ENCODE measurements at places on chromosomes 6 and 20.

GRCh38 chr6:54011277-54011648 is 100.0 kb upstream of the MLIP start:
- DNase-seq: no peak

DNA sequence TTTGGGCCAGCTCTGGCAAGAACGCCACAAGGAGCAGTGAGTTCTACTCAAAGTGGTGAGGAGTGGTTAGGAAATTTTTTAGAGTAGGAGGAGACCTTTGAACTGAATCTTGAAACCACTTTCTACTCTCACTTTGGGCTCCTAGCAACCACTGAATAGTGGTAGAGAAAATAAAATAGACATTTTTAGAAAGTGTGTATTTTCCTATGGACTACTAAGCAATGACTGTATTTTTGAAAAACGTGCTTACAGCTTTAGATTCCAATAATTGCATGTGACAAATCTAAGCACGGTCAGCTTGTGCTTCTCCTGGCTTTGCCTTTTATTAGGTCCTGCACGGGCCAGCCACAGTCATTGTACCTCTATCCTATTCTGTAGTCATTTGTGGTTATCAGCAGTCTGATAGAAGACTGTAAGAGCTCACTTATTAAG is 8.7 kb upstream of the IFNGR1 start:
- DNase-seq: no peak

DNA sequence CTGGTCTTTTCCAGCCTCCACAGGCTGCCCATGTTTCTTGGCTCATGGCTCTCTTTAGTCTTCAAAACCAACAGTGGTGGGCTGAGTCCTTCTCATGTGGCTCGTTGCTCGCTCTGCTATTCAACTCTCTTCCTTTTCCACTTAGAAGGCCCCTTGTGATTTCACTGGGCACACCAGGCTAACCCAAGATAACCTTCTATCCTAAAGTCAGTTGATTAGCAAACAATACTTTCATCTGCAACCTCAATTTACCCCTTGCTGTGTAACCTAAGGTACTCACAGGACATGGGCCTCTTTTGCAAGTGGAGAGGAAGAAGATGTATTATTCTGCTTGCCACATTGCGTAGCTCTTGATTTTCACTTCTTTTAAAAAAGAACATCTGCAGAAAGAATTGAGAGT is 79.6 kb downstream of the UTRN start:
- DNase-seq: no peak

GRCh38 chr6:167687116-167687725 is 139.5 kb upstream of the AFDN start:
- DNase-seq: no peak

- DNase-seq: peak; percentile 88
Observed at GRCh38 chr6:35727935-35728682, 8.7 kb upstream of the ARMC12 start.

DNA sequence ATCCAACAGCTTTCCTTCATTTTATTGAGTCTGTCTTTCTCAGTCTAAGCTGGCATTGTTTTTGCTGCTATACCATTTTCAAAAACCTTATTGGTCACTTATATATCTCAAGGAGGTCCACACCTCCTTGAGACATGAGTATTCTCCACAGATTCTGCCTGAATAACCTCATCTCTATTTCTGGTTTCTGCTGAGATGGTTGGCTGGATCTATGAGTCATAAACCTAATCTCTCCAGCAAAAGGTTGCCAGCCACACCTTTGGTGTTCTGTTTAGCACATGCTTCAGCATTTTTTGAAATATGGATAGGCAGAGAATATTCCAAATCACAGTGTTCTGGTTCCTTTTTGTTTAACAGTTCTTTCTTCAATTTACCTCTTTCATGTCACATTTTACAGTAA is 40.8 kb upstream of the TMEM244 start:
- DNase-seq: no peak

DNA sequence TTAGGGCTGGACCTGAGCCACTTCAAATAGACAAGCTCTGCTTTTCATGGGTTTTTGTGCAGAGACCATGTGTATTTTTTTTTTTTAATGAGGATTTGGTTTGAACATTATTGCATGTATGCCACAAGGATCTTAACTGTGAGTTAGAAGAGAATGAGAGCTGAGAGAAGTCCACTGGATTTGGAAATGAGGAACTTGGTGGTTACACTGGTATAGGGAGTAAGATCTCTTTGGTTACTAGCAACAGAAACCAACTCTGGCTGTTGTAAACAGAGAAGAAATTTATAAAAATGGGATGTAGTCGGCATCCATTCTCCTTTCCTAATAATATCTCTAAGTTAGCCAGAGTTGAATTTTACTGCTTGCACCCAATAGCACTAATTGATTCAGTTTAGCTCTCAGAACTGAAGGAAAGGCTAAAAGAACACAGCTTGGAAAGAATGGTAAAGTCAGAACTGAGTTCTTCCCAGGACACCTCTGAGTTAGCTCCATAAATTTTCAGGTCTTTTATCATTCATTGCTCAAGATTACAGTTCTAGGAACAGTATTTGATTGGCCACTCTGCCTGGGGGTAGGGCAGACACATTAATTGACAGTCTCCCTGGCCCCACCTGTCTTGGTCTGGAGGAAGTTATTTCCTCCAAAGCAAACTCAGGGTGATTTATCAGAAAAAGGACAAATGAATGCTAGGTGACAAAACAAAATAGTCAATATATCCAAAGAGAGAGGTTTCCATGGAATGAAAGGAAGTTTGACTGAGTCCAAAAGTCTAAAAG is 3.9 kb upstream of the WFDC2 start:
- DNase-seq: no peak

DNA sequence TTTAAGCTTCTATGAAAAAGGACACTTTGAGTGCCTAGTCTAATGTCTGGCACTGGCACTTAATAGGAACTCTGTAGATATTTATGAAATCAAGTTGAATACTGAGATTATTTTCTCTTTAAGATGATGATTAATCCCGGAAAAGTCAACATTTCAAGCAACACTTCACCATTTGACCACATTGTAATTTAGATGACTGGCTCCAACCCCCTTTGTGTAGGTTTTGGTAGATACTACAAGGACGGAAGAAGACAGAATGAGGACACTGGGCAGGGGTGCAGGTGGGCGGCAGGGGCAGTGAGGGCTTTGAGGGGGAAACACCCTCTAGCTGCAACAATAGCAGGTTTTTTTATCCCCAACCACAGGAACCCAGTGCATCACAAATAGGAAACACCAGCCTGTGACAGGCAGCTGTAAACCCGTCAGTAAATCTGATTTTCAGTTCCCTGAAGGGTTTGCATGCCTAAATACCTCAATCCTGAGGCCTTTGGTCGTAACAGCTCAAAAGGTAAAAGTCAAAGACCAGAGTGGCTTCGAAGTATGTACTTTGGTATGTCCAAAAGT is 4.6 kb downstream of the DTNBP1 start:
- DNase-seq: no peak

DNA sequence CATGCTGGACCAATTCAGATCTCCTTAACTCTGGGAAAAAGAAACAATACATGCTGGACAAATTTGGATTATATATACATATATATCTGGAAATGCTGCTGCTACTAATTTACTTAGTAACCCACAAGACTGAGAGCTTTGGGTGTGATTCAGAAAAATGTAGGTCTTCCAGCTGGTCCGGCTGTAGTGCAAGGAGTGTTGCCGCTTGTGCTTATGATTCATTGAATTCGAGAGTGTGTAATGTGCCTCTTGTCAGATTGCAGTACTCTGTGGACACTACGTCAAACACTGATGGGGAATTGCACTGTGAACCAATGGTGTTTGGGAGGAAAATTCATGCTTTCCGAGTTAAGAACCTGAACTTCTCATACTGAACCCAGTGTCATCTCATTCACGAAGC is 1155.5 kb downstream of the EPHA7 start:
- no peak for DNase-seq

- DNase-seq: peak; percentile 37
Observed at GRCh38 chr20:10501402-10501801, 66.3 kb downstream of the SLX4IP start.

- no peak for DNase-seq
Observed at GRCh38 chr6:110587328-110587727, 110.9 kb upstream of the SLC22A16 start.

- peak; percentile 96 for DNase-seq
Observed at GRCh38 chr20:34302723-34303533, at the start of gene AHCY. Gene AHCY, minus strand, starts transcription at chr20:34303355. Its CDS starts 85 bp downstream, at chr20:34303270.

- no peak for DNase-seq
Observed at GRCh38 chr6:98958776-98959175, 11.0 kb upstream of the FBXL4 start.

DNA sequence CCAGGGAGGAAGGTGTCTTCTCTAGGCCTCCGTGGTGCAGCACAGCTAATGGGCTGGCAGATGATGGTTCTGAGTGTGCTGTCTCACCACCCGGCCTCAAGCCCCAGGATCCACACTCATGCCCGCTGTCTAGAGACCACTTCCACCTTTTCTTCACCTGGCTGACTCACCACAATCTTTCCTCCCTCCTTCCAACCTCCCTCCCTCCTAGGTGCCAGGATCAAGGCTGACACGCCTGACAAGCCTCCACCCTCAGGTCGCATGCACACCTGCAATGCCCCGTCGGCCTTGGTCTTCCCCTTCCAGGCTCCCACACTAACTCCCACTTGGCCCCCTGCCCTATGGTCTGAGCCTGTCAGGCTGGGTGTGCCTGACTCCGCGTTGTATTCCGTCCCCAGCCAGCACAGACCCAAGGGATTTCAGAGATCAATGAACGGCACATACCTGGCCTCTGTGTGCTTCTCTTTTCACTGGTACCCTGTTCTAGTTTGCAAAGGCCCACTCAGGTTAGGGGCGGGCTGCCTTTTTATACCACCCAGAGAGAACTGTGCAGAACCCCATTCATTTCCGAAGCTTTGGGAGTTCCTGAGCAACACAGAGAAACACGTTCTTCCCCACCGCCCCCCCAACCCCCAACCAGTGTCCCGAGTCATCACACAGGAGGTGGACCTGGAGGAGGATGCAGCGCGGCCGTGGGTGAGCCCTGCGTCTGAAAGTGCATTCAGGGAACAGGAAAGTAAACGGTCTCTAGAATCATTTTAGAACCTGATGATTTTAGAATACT is 39.3 kb downstream of the PMEPA1 start:
- no peak for DNase-seq
